ENCODE measurements at places on chromosomes 2 and 18.
A peak's percentile ranks its signal among the peaks of the same experiment; 100 is the strongest.

DNA sequence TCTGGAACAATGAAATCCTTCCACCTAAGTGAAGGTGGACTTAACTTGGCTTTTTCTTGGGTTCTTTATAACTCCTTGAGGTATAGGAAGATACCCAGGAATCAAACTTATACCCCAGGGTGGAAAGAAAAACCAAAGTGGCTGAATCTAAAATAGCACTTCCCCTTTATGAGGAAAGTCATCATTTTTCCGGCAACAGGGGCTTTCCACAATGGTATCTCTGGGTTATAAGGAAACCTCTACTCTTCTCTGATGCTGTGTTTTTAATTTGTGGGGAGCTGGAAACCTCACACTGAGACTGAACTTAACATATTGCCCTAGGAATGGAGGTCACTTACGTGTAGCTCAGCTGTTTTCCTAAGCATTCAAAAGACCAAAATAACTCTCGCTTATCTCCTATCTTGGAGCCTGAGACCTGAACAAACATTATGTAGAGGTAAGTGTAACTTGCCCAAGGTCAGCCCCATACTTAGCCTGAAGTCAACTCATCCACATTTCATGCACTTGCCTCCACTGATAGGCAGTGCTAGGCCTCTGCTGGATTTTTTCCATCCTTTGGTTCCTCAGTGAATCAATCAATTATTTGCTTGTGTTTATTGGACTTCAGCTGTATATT lies 117.9 kb downstream of the SETBP1 start:
- no peak for DNase-seq

DNA sequence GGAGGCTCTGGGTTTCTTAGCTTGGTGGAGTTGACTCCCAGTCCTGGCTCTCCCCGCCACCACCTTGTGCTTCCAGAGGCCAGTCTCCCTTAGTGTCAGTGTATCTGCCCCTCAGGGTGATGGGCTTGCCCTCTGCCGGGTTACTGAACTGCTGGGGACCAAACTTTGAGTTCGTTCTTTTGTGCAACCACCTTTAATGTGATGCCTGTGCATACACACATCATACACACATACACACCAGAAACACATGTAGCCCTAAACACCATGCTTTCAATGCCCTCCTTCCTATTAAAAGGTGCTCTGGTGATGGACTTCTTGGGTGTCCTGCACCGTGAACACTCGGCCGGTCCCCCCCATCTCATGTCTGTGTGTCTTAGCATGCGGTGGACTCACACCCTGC lies 315.1 kb upstream of the EPAS1 start:
- DNase-seq, result no peak

DNA sequence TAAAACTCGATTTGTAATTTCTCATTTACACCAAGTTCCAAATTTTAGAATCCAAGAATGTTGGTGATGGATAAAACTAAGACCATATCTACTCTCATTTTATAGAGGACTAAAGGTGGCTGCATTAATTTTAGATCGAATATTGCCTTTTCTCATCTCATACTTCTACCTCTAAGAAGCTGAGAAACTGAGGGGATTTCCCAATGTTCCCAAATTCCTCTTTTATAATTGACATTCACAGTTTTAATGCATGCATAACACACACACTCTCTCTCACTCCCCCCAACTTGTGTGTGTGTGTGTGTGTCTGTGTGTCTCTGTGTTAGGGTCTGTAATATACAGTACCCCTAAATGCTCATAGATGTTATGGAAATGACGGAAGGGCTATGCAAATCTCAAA lies 328.8 kb upstream of the SLC14A2 start:
- DNase-seq, result no peak

GRCh38 chr2:15242936-15243461 lies 318.1 kb downstream of the NBAS start:
- DNase-seq, result no peak

DNA sequence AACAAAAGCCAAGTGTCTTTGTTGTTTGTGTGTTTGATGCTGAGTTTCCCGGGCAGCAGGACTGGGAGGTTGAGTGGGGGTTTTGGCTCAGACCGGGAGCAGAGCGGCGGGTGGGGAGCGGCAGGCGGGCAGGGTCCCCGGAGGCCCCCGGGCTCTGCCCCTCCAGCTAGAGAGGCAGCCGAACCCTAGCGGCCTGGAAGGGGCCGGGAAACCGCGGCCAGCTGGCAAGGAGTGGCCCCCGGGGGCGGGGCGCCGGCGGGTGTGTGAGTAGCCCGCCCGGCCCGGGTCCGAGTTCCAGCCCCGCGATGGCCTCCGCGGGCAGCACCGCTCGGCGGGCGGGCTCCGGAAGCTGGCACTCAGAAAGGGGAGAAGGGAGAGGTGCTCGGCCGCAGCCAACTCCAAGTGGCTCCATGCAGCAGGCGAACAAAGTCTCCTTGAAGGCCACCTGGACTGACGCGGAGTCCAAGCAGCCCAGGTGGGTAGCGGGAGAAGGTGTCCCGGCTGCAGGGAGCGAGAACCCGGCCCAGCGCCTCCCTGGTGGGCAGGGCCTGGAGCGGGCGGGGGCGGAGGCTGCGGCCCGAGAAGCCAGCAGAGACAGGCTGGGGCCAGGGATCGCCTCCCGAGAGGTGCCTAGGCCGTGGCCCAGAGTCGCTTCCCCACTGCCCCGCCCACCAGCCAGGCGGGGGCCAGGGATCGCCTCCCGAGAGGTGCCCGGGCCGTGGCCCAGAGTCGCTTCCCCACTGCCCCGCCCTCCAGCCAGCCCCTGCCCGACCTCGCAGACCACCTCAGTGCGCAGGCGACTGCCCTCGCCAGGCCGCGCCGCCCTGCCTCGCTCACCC lies at the start of gene ANKRD53:
Gene ANKRD53 (plus strand): TSS at position 290 of the 839 bp plus-strand sequence. CDS start 16 bp downstream, at position 306.
- DNase-seq, result no peak

DNA sequence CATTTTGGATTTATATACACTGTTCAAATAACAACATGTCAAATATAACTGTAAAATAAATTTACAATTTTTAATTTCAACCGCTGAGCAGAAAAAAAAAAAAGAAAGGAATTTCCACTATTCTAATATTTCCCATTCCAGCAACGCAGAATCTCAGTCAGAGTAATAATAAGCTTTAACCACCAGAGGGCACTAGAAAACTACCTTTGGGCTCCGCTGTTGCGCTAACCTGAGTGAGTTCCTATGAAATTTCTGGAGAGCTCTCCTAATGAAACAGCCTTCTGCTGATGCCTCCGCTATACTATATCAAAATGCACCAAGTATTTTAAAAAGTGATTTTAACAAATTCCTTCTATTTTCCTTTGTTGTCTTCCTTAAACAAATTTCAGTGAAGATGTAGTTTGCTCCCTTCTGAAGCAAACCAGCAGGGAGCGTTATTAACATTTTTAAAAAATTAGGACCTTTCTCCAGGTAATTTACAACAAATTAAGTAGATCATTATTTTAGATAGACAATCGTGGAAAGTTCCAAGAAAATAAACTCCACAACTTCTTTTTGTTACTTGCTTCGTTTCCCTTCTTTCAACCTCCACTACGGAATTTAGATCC lies 23.0 kb downstream of the ERMN start:
- DNase-seq, result peak; percentile 36

DNA sequence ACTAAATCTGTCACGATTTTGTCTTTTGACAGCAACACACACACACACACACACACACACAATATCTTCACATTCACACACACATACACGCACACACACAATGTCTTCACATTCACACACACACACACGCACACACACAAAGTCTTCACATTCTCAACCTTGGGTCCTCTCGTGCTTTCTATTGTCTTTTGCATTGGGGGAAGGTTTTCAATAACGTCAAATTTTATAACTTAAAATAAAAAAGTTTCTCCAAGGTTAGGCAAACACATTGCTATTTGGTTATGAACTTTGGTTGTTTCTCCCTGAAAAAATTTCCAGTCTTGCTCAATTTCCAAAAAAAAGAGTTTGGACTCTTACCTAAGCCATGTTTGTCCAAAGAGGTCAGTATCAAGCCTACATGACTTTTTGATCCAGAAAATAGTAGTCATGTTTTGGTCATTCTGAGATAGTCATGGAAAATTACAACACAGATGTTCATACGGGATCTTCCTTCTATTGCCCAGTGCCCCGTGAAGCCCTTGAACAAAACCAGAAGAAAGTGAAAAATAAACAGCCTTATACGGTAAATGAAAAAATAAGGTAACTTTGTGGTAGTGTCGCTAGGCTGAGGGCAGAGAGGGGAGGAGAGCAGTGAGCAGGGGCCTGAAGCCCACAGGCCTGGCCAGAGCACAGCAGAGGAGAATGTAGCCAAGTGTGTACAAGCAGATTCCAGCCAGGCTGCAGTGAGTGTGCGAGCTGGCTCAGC lies 542.8 kb upstream of the ID2 start:
- no peak for DNase-seq

GRCh38 chr2:224432003-224432579 lies 30.2 kb upstream of the FAM124B start:
- no peak for DNase-seq

GRCh38 chr2:36423172-36423571 lies 67.6 kb downstream of the CRIM1 start:
- no peak for DNase-seq

- no peak for DNase-seq
Observed at GRCh38 chr18:11053293-11053692, 96.1 kb downstream of the PIEZO2 start.

GRCh38 chr2:132439703-132440398 lies 23.2 kb downstream of the GPR39 start:
- DNase-seq, result no peak

DNA sequence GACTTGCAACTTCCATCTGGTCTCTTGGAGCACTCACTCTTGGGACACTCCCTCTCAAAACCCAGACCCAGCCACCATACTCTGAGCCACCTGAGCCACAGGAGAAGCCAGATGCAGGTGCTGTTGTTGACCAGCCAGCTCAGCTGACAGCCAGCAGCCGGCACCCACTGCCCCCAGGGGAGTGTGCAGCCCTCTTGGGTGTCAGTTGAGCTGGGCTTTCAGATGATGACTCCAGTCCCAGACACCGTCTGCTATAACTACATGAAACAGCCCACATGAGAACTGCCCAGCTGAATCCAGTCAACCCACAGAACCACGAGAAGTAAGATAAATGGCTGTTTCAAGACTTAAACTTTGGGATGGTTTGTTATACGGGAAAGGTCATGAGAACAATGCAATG lies 10.7 kb upstream of the IGFBP2 start:
- DNase-seq, result no peak

DNA sequence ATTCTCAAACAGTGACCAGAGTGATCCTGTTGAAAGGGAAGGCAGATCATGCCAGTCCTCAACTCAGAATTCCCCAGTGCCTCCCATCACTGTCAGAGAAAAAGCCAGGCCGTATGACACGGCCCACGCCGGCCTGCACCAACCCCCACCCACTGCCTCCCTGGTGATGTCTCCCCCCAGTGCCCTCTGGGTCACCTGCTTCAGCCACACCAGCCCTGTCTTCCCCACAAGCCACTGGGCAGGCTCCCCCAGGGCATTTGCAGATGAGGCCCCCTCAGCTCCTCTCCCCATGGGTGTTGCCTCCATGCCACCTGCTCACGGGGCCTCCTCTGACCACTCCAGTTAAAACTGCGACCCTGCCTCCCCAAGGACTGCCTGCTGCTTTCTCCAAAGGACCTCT lies 169.8 kb downstream of the SH3RF3 start:
- DNase-seq, result no peak

GRCh38 chr2:74991977-74992376 lies 33.5 kb downstream of the POLE4 start:
- no peak for DNase-seq

DNA sequence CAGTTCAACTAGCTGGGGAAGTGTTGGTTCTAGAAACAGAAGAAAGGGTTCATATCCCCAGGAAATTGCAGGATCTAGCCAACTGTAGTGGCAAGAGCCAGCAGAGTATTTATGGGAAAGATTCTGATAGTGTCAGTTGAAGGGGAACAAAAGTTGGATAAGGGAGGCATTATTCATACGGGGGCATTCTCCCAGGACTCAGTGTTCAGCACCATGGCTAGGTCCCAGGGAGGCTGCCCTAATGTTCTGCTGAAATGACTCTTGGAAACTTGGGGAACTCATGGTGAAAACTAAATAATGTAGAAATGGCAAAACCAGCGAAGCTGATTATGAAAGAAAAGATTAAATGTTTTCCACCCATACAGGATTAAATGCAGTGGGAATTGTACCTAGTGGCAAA lies 543.7 kb downstream of the TRIB2 start:
- no peak for DNase-seq

- no peak for DNase-seq
Observed at GRCh38 chr2:48929571-48930301, 174.2 kb upstream of the LHCGR start.

Measured in bone marrow (tissue), 2 donors.